ENCODE measurements at places on chromosomes 13 and 19.
A peak's percentile ranks its signal among the peaks of the same experiment; 100 is the strongest.

GRCh38 chr19:36246006-36246481 lies 31.1 kb downstream of the ZNF146 start:
- no peak for DNase-seq

- no peak for DNase-seq
Observed at GRCh38 chr19:15464394-15465385, at the start of gene RASAL3. Gene RASAL3 (minus strand): TSS chr19:15464544. CDS start chr19:15464358, 186 bp downstream.

GRCh38 chr19:19132912-19133311 lies 5.4 kb downstream of the TMEM161A start:
- DNase-seq = no peak

GRCh38 chr19:30344446-30345425 lies 27.4 kb upstream of the ZNF536 start:
- DNase-seq = no peak

GRCh38 chr19:46586294-46586693 lies 14.8 kb upstream of the CALM3 start:
- no peak for DNase-seq

GRCh38 chr13:109836629-109837607 lies 50.5 kb upstream of the IRS2 start:
- DNase-seq = no peak

DNA sequence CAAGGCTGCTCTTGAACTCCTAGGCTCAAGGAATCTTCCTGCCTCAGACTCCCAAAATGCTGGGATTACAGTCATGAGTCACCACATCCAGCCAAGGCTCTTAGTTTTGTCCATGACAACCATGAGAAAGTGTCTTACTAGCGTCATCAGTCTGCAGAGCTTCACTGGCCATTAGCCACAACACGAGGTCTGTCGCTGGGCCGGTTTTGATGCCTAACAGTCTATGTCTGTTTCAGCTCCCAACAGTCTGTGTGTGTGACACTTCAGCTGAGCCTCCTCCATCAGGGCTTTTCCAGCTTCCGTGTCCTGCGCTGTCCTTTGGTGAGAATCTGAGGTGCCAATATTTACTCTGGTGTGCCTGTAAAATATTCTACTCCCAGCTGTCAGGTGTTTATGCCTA lies 47.6 kb downstream of the CEP89 start:
- no peak for DNase-seq

DNA sequence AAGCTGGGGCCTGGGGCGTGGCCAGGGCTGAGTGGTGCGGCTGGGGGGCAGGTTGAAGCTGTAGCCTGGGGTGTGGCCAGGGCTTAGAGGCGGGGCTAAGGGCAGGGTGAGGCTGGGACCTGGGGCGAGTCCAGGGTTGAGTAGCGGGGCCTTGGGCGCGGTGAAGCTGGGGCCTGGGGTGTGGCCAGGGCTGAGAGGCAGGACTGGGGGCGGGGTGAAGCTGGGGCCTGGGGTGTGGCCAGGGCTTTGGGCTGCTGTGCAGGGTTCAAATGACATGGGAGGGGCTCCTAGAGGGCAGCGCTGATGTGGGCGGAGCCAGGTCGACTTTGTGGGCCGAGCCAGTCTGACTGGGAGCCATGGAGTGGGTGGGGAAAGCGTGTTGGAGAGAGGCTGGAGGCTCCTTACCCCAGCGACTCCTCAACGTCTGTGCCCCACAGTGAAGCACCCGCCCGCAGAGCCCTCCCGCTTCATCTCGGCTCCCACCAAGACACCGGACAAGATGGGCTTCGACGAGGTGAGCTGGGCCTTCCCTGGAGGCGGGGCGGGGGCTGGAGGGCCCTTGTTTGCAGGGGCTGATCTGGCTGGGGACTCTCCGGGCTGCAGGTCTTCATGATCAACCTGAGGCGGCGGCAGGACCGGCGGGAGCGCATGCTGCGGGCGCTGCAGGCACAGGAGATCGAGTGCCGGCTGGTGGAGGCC lies 21.5 kb downstream of the COLGALT1 start:
- DNase-seq = peak; percentile 92

DNA sequence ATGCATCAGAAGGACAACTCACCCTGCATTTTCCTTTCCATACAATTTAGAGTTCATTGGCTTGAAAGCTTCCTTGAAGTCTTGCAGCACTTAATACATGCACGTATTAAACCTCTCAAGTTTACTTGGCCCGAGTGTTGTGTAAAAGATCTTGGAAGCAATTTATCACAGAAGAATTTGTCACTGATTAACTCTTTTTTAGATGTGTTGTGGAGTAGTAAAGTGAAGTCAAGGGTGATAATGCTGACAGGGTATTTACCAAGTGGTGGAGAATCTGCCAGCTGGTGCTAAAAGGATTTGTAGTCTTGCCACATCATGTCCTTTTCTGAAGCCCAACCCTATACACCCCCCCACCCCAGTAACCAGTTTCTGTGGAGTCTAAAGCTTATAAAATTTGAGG lies 421.0 kb upstream of the MIR17HG start:
- no peak for DNase-seq

- no peak for DNase-seq
Observed at GRCh38 chr13:113819731-113820715, 43.9 kb downstream of the GAS6 start.

GRCh38 chr19:51148580-51148979 lies 6.5 kb downstream of the SIGLEC7 start:
- DNase-seq = no peak

DNA sequence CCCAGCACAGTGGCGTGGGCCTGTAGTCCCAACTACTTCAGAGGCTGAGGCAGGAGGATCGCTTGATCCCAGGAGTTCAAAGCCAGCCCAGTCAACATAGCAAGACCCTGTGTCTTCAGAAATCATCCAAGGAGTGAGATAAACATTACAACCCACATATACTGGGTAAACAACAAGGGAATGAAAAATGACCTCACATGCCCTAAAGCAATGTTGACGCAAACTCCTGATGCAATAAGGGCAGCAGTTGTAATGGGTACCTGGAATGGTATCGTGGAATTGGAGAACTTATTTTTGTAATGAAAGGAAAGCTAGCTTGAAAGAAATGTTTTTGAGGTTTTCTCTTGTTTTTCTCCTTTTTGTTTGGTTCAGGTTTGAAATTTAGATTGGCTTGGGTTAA lies 24.5 kb upstream of the LGALS16 start:
- DNase-seq = no peak

GRCh38 chr13:41700790-41701310 lies 243.5 kb downstream of the RGCC start:
- no peak for DNase-seq

DNA sequence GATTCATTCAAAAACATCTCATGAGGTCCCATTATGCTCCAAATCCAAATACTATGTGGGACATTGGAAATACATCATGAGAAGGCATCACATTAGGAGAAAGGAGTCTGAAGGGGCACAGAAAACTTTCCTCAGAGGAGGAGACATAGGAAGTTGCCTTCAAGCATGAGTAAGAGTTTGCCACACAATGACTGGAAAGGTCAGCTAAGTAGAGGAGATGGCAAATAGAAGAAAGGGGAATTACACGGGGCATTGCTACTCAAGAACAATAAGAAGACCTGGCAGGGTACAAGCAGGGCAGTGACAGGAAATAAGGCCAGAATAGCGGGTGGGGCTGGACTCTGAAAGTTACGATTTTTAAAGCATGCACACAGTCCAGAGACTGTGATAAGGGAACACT lies 231.6 kb downstream of the SPRY2 start:
- no peak for DNase-seq

DNA sequence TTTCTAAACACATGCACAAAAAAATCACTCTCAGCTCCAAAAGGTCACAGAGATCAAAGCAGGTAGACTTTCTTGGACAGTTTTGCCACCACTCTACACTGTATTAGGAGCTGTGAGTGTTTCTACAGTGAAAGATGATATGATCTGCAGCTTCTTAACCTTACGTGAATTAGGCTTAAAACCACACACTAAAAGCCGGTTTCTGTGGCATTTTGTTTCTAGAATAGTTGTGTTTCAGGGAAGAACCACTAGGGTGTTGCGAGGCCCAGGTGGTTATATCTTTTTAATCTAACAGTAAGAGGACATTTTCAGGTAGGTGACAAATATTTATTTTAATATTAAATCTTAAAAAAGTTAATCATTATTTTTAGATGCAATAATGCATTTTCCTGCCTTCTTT lies 216.4 kb downstream of the KLF5 start:
- no peak for DNase-seq

GRCh38 chr13:85512421-85512820 lies 286.8 kb downstream of the SLITRK6 start:
- no peak for DNase-seq

DNA sequence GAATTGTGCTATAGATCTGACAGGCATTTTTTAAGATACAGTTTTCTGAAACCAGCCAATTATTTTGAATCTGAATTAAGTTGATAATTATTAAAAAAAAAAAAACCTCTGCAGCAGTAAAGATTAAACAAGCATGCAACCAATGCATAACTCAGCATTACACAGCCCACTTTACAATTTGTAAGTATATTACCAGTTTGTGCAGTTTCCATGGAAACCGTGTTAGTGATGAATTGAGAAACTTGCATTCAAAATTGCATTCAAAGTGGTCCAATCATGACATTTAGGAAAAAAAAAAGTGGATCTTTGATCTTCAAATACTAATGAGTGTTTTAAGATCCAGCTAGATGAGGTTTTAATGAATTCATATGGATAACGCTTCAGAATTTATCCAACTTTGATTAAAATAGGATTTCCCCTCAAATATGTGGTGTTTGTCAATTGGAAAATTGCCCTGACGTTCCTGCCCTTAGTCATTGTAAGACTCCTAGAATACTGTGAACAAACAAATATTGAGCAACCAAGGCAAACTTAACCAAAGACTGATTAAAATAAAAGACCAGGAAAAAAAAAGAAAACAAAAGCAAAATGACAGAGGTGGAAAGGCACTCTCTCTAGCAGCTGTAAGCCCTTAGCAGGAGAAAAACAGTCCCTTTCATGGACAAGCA lies 314.8 kb upstream of the MAB21L1 start:
- no peak for DNase-seq

GRCh38 chr19:9130965-9131364 lies 4.2 kb upstream of the OR7G3 start:
- no peak for DNase-seq

GRCh38 chr19:17872251-17873001 lies 681 bp downstream of the SLC5A5 start:
- DNase-seq = no peak

DNA sequence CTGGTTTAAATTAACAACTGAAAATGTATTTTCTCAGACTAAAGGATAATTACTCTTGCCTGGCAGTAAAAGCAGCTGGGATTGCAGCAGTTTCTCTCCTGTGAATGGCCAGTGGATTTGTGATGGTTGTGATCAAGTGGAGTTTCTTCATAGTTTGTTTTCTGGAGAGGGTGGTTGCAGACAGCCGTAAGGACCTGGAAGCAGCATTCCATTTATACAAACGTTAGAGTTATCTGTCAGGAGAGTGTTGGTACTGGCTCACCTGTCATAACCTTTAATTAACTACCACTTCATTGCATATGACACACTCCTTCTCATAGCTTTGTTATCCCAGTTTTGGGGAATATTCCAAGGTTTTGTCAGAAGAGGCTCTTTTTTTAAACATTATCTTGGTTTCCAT lies 258.4 kb upstream of the SLC10A2 start:
- no peak for DNase-seq

DNA sequence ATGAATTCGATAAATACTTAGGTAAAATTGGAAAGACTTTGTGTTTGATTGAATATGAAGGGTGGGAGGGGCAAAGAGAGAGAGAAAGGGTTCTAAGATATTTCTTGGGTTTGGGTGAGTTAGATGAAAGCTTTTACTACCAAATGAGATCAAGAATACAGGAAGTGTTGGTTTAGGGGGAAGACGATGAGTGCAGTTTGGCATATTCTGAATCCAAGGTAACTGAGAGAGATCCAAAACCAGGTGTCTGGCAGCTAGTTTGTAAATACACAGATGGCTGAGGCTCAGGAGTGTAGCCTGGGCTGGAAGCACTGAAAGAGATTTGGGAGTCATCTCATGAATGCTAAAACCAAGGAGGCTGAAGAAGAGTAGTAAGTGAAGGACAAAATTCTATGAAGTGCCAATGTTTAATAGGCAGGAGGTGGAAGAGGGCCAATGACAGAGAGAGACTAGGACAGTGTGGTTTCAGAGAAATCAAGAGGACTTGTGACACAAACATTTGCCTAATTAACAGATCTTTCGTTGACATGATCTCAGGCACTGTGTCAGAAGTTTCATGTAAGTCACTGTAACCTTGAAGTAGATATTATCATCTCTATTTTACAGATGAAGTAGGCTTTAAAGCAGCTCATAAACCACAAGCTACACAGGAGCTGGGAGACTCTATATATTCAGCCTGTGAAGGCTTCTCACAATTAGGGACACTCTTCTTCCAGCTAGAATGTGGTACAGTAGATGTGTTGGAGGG lies 70.2 kb upstream of the ZDHHC20 start:
- DNase-seq = no peak

DNA sequence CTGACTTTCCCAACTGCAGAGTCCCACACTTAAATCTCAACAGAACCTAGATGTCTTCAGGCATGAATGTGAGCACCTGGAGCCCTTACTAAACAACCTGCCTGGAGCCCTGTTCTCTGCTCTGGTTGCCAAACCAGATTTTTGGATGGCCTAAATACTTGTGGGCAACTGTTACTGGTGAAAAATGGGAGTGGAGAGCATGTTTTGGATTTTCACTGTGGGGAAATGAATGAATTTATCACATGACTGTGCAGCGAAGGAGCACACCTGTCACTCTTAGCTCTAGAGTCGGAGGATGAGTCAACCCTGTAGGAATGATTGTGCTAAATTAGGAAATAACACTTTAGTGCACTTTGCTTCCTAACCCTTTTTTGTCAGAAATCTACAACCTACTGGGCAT lies 30.3 kb downstream of the SHISA2 start:
- DNase-seq = no peak

Data from iPS DF 6.9 (cell line).